RWPE2 (cell line): ENCODE measurements at places on chromosomes 11 and 22.

DNA sequence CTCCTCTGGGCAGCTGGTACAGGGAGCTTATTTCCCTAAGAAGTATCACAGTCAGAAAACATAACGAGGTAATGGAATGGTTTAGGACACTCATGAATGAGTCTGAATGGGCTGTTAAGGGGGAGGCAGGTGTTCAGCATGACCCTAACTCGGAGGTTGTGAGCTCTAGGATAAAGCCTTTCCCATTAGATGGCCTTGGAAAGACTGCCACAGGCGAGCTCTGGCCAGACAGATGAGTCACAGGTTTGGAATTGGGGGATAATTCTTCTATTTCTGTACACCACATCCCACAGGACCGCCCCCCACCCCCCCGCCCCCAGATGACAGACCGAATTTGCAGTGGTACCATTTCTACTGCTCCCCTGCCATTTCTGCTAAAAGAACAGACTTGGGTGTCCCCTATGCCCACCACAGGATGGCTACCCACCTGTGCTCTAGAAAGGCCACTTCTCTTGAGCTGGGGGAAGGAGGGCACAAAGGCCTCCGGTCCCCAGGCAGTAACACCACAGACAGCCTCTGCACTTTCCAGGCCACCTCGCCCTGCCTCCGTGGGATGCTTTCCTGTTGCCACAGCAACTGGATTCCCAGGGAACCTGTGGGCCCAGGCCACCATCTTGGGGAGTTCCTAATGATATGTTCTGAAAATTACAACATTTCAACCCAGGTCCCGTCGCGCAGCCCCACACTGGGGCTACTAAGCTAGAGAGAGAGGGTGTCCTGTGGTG lies 76.7 kb downstream of the TRIM29 start:
- no peak for DNase-seq

GRCh38 chr11:123654566-123655081 lies at the start of gene SCN3B:
Gene SCN3B, minus strand, starts transcription at chr11:123654624. Its CDS starts 823 bp downstream, at chr11:123653801.
- peak; percentile 68 for DNase-seq

GRCh38 chr11:120610111-120610510 lies 98.6 kb downstream of the GRIK4 start:
- no peak for DNase-seq

DNA sequence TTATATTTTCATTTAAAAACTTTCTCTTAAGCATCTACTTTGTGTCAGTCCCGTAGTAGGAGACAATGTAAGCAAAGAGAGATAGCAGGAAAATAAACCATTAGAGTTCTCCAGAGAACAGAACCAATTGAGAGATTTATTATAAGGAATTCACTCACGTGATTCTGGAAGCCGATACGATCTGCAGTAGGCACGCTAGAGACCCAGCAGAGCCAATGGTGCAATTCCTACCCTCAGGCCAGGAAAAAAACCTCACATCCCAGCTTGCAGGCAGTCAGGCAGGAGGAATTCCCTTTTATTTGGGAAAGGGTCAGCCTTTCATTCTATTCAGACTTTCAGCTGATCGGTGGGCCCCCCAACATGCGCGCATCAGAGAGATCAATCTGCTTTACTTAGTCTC lies 7.3 kb upstream of the PLEKHA7 start:
- no peak for DNase-seq

GRCh38 chr22:46038516-46039430 lies 61.8 kb upstream of the WNT7B start:
- no peak for DNase-seq

DNA sequence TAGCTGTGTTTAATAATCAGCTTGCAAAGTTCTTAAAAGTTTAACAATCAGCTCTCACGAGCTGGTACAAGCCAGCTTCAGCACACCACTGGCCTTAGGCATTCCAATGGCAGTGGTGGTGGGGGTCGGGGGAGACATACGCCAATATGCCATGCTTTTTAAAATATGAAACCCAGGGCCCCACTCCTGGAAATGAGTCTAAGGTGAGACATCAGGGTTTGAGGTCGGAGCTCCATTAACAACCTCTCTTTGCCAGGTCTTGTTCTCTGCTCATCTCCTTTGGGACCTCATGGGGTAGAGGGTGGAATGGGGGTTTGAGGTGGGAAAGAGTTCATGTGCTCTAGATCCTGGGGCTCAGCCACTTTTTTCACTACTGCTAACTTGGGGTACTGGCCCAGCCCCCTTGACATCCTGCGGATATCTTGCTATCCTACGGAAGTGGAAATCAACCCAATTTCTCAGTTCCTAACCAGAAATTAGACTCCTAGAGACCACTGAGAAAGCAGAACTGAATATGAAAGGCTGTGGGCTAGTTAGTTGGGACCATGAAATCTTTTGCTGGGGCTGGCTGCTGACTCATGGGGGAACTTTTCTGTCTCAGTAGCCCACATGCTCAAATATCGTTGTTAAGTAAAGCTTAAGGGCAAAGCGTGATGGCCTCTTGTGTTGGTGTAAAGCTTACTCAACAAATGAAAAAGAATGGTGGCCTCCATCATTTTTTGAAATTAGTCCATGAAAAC lies 90.1 kb downstream of the PDHX start:
- DNase-seq, result no peak

DNA sequence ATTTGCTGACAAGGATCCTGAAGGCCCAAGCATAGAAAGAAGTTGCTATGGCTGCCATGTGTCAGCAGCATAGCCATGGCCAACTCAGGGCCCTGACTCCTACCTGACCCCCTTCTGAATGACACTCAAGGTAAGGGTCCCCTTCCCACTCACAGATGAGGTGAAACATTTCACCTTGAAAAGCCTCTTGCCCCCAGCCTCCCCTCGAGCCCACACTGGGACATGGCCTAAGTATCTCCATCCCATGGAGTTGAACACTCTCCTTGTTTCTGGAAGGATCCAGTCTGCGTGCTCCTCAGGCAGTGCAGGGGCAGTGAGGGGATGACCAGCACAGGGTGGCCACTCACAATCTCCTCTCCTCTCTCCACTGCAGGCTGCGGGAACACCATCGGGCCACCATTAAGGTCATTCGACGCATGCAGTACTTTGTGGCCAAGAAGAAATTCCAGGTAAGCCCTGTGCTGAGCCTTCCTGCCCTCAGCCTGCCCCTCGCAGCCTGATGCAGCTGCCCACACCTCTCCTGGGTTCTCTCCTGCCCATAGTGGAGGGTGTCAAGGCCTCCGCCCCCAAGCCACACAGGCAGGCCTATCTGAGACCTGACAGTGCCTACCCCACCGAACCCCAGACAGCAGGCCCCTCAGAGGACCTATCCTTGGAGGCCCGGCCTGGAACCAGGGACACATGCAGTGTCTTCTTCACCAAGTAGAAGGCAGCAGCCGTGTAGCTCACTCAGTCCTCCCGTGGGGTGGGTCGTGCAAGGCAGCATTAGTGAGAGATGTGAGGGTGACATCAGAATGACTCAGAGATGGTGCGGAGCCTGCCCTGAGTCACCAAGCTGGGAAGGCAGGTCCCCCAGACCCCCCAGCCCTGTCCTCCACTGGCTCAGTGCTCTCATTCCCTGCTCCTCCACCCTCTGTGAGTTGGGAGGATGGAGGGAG lies 68.9 kb upstream of the KCNQ1OT1 start:
- peak; percentile 74 for DNase-seq

DNA sequence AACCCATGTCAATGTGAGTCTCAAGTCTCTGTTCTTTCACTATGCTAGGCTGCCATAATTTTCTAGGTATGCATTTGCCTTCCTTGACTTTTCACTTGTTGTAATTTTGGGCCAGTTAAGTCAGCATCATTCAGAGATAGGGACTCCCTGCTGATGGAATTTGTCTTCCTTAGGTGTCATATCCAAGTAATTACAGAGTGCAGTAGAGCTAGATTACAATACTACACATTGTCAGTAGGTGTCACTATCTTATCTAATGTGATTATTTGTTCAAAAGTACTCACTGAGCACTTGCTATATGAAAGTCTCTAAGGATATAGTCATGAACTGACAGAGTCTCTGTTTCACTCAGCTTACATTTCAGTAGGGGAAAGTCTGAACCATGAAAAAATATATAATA lies 25.0 kb upstream of the SYN3 start:
- DNase-seq, result no peak

DNA sequence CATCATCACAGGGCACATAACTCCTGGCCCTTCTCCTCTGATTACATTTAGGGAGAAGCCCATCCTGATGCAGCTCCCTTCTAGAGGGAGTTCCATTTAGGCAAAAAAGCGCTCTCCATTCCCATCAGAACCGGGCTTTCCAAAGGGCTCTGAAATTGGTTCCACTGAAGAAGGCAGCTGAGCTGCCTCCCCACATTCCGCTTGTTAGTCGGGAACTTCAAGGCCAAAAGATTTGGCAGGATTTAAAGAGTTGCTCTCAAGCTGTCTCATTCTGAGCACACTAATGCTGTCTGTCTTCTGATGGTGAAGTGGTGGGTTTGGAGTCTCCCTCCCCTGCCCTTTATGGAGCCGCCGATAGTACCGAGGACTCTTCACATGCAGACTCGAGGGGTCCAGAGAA lies 26.6 kb upstream of the CABP7 start:
- no peak for DNase-seq
